ENCODE measurements at places on chromosomes 4 and X.

DNA sequence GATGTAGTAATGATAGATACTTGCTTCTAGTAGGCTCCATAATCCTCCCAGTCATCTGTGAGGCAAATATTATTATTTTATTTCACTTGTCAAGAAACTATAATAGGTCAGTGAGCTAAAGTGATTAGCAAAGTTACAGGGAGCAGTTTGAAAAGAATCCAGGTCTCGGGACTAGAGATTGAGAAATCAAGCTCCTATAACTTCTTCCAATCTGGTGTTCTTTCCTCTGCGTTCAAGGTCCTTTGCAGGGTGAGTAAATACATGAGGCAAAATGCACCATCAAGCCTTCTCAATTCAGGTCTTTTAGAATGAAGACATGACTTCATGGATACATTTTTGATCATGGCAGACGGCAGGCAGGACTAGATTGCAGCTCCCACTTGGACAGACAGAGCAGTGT is 150.4 kb downstream of the FRAS1 start:
- DNase-seq = no peak

DNA sequence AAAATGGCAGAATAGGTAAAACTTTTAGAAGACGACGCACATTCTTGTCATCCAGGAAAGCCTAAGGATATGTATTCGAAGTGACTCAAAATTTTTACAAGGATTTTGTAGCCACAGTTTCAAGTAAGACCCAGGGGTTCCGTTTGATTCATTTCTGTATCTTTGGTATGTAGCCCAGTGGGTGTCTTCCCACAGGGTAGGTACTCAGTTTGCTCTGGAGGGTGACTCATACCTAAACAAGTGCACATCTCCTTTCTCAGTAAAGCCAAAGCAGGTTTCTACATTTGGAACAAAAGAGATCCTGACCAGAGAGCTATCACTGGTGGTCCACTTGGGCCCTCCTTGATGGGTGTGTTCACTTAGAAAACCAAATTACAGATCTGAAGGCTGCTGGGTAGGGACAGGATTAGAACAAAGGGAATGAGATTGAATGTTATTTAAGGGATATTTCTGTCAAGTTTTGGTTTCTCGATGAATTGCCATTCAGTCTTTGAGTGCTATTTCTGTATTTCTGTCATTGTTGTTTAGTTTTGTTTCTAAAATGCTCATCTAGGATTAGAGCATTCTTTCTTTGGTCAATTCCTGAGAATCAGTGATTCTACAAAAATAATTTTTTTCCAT is 56.1 kb downstream of the PLS3 start:
- no peak for DNase-seq

DNA sequence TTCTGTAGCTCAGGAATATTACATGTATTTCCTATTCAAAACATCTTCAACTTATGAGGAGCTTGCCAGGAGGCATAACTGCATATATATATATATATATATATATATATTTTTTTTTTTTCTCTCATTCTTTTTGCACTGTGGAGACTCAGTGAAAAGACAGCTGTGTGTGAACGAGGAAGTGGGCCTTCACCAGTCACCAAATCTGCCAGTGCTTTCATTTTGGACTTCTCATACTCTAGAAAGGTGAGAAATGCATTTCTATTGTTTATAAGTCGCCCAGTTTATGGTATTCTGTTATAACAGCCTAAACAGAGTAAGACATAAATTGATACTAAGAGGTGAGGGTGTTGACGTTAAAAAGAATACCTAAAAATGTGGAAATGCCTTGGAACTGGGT is 710.6 kb downstream of the TRAM1L1 start:
- DNase-seq = no peak

DNA sequence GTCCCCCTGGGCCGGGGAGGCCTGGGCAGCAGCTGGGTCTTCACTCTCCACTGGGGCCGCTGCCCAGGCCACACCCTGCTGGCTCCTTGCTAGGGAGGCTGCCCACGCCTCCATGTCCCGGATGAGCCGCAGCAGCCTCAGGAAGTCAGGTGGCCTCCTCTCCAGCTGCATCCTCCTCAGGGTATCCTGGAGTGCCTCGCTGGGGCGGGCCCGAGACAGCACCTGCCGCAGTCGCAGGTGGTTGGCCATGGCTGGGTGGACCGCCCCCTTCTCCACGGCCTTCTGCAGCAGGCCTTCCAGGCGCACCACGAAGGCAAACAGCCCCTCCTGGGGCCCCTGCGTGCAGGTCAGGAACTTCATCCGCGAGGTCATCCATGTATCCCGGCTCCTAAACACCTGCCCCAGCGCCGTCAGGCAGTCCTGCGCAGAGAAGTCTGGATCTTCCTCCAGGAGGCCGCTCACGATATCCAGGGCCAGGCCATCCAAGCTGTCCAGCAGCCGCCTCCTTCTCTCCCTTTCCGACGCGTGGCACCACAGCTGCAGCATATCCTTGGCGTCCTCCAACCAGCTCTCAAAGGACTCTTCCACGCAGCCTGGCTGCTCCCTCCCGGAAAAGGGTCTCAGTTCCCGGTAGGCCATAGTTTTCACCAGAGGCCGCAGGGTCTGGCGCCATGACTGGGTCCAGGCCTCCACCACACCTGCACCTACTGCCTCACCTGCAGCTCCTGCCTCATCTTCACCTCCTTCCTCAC is 2.1 kb downstream of the PNMA6F start:
- DNase-seq = no peak

GRCh38 chr4:164572877-164573279 is 181.1 kb upstream of the SMIM31 start:
- no peak for DNase-seq

DNA sequence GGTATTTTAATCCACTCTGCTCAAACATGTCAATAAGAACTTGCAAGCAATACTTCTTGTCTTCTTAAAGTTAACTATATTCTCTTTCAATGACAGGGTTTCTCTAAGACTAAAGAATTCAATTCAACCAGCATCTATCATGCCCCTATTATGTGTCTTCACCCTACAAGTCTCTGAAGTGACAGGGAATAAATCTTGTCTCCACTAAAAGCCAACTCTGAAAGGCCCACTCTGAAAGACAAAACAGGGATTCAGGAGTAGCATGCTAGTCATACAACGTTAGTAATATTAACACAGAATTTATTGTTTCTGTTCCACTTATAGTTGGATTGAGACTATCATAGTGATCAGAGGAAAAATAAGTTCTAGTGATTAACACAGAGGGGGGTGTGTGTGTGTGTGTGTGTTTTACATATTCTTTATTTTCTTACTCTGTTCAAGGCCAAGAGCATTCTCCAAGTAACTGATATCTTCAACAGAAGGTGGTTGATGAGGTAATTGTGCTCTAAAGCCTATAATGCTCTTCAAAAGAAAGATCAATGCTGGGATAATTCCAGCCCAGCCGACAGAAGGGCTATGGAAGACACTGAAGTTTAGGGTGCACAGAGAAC is 122.4 kb upstream of the DCLK2 start:
- DNase-seq = no peak

Measured in stimulated activated CD4-positive, alpha-beta T cell treated with anti-CD3 and anti-CD28 coated beads, Interleukin-2, amount 100 ng/mL, for 24 hours (primary cell).